Stimulated activated CD8-positive, alpha-beta memory T cell treated with anti-CD3 and anti-CD28 coated beads, Interleukin-4, amount 100 ng/mL, for 4 hours (primary cell): ENCODE measurements at places on chromosomes 3 and 15.

DNA sequence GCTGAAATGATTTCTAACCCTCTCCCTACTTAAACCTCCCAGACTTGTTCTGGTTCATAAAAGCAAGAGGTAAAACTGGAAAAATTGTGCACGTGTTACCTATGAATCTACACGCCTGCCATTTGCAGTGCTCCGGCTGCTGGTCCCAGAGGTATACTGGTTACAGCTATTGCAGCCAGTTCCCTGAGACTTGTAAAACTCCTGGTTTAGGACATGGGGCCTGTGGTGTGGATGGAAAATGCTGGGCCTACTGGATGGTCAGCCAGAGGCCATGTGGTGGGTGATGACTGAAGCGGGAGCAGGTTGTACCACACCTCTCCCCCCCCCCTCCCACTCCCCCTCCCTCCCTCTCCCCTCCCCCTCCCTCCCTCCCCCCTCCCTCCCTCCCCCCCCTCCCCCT is 45.0 kb downstream of the SENP2 start:
- DNase-seq = no peak

DNA sequence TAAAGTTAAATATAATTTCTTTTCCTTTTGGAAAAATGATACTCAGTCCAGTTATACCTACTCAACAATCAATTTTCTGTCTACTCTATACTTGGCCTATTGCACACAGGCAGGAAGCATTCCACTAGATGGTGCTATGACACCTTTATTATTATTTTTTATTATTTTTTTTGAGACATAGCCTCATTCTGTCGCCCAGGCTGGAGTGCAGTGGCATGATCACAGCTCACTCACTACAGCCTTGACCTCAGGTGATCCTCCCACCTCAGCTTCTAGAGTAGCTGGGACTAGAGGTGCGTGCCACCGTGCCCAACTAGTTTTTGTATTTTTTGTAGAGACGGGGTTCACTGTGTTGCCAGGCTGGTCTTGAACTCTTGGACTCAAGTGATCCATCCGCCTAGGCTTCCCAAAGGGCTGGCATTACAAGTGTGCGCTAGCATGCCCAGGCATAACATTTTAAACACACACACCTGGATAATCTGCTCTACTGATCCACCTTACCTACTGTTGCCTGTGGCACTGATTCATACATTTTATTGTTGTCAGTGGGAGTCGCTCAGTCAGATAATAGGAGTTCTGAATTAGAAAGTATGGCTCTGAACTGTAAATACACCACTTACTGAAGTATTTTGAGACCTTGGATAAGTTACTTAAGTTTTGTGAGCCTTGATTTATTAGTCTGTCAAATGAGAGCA is 56.2 kb downstream of the EIF3J start:
- DNase-seq = no peak

DNA sequence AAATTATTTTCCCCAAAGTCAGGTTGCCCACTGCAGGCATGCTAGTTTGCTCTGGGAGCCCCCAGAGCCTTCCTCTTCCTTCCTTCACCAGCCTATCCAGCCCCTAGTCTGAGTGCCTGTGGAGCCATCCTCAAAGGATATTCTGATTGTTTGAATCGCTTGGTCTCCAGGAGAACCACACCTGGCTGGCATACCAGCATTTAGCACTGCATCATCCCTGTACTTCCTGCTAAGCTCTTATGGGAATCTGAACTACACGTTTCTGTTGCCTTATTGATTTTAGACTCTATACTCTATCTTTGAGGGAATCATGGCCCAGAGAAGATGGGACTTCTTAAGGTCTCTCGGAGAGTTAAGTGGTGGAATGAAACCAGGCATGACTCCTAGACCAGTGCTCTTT is 26.3 kb downstream of the ZBTB38 start:
- DNase-seq = no peak

GRCh38 chr15:34984889-34985630 is 3.0 kb downstream of the ZNF770 start:
- no peak for DNase-seq

GRCh38 chr3:180058238-180058637 is 21.5 kb upstream of the PEX5L start:
- no peak for DNase-seq

GRCh38 chr3:34070831-34071585 is 272.6 kb downstream of the PDCD6IP start:
- DNase-seq = no peak

DNA sequence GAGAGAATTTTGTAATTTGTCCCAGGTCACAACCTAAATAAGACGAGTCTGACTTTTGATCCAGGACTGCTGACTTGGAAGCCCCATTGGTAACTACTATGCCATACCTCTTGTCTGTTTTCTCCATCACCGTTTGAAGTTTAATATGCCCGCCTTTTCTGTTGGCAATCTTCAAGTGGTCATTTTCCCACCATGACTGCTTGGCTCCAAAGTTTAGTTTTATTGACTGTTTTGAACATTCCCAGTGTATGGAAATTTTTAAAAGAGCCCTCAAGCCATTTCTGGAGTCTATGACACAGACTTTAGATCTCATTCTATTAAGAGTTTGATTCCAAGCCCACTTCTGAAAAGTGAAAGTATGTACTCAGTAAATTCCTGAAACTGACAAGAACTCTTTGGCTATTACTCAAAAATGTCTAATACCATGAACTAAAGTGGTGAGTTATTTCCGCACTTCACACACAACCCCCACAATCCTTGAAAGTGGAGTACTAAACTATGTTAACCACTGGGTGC is 136.7 kb upstream of the ADAMTS9 start:
- no peak for DNase-seq

GRCh38 chr3:37144806-37145205 is 29.6 kb downstream of the LRRFIP2 start:
- no peak for DNase-seq

- no peak for DNase-seq
Measured at GRCh38 chr3:113295463-113295862, 84.1 kb downstream of the BOC start.

DNA sequence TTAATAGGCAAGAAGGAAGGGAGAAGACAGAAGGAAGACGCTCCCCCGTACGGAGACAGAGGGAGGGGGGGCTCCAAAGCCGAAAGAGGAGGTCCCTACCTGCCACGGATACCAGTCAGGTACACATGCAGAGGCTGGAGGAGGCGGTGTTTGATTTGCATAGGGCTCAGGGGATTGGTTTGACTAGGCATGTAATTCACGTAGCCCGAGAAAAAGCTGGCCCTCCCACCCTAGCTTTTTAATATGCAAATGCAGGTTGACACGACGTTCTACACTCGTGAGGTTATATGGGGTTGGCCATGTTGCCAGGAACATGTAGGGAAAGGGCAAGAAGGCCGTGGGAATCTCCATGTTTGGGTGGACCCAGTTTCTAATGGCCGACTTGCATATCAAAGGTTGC is 29.8 kb downstream of the ZNF592 start:
- DNase-seq = no peak

DNA sequence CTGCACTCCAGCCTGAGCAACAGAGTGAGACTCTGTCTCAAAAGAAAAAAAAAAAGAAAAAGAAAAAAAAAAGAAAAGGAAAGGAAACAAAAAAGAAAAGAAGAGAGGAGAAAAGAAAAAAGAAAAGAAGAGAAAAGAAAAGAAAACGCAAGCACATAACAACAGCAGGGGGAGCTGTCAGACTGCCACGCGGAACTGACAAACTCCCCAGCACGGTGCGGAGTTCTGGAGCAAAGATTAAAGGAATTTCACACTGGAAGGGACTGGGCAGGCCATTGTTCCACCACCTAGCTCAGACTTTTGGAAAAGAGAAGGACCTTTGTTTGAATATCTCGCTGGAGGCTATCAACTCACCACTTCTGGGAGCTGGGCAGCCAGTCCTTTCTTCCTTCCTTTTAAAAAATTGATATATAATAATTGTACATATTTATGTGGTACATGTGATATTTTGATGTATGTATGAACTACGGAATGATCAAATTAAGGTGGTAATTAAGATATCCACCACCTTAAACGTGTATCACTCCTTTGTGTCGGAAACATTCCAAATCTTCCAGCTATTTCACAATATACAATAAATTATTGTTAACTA is 40.5 kb downstream of the DPPA2 start:
- DNase-seq = no peak

DNA sequence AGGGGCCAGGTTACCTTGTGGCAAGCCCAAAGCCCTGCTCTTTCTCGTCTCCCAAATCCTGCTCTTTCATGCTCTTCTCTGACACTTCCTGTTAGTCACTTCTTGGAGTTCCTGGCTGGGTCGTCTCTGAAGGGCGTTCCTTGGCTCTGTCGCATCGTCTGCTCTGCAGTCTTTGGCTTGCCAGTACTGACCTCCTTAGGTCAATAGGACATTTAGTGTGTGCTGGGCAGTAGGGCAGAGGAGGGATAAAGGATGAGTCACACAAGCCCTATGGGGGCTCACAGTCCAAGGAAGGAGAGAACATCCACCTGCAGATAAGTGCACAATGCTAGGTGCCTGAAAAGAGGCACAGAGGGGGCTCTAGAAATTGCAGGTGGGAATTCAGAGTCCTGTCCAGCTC is 87.5 kb downstream of the FAM43A start:
- no peak for DNase-seq

GRCh38 chr3:155252535-155252934 is 40.9 kb downstream of the STRIT1 start:
- DNase-seq = no peak

- DNase-seq = no peak
Measured at GRCh38 chr3:13574798-13575451, 26.0 kb downstream of the FBLN2 start.

GRCh38 chr3:57007521-57008460 is 52.7 kb upstream of the SPATA12 start:
- DNase-seq = no peak

GRCh38 chr3:106945435-106945834 is 431.8 kb upstream of the CCDC54 start:
- DNase-seq = no peak

DNA sequence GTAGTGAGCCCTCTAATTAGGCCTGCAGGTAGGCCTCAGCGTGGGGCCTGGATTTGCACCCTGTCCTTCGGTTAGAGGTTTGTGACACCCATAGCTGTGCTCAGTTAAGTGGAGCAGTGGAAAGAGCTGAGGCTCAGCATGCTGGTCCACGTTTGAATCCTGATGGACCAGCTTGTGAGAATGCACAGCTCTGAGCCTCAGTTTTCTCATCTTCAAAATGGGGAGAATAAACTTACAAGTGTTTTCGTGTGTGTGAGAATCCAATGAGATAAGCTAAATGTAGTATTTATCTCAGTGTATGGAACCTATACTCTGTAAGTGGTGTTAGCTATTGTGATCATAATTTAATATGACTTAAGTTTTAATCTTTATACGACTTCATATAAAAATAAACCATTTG is 22.5 kb downstream of the EEFSEC start:
- no peak for DNase-seq

DNA sequence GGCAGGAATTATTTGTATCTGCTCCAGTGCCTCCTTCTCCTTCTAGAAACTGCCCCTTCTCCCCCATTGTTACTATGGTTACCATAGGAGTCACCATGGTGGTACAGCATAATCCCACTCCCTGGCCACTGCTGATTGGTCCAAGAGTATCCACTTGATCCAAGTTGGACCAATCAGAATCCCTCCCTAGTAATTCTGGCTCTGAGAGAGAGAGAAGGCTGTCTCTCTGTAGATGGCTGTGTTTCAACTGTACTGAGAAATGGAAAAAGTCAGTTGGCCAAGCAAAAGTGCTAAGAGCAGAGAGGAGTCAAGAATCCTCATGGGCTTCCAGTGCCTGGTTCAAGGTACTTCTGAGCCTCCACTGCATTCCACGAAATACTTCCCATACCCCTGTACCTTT is 120.6 kb upstream of the SPATA12 start:
- no peak for DNase-seq

- DNase-seq = no peak
Measured at GRCh38 chr3:42265059-42265991, 660 bp downstream of the CCK start.

- DNase-seq = no peak
Measured at GRCh38 chr3:162295323-162295983, 798.8 kb downstream of the OTOL1 start.

- no peak for DNase-seq
Measured at GRCh38 chr15:22968366-22968765, 11.8 kb downstream of the CYFIP1 start.

DNA sequence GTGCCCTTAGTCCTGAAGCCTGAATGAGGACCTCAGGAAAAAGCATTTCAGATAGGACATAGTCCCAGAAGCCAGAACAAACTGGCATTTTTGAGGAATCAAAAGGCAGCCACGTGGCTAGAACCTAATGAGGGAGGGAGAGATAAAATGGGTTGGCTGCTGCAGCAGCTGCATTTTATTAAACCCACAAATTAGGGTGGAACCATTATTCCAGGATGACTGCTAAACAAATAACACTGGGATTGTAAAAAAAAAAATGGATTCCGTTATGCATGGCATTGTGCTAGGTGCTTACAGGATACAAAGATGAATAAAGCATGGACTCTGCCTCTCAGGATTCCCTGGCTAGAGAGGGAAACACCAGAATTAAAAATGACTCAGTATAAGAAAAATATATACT is 141.5 kb downstream of the SATB1 start:
- DNase-seq = no peak

DNA sequence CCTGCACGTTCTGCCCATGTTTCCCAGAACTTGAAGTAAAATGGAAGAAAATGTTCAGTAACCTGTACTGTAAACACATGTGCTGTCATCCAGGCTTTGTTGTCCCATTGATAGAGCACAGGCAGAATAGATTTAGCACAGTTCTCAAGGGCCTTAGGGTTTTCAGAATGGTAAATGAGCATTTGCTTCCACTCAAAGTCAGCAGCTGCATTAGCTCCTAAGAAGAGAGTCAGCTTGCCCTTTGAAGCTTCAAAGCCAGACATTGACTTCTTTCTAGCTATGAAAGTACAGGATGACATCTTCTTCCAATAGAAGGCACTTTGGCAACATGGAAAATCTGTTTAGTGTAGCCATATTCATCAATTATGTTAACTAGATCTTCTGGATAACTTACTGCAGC is 76.2 kb upstream of the TMEM108 start:
- DNase-seq = no peak

- DNase-seq = no peak
Measured at GRCh38 chr15:80957976-80958375, 31.6 kb downstream of the MESD start.

- no peak for DNase-seq
Measured at GRCh38 chr15:75733761-75734651, 21.4 kb upstream of the CSPG4 start.
